ENCODE measurements at places on chromosomes 11 and 22. TPM values are rescaled to one million over a fixed set of nuclear protein-coding genes. Genes with fewer than 3 reads are reported as not detected.

GRCh38 chr11:133249065-133249464, 283.2 kb downstream of the OPCML start:
- no peaks in the 10 kb centered on the region for H3K27me3 ChIP-seq
- no peak overlapping the region for H3K4me3 ChIP-seq
- H3K27ac ChIP-seq, result no peak overlapping the region
- no peaks in the 10 kb centered on the region for H3K36me3 ChIP-seq
- DNase-seq, result no peak

GRCh38 chr11:58726737-58727414, 4.9 kb downstream of the GLYAT start:
- no peaks in the 10 kb centered on the region for H3K27me3 ChIP-seq
- no peaks in the 10 kb centered on the region for H3K36me3 ChIP-seq
- H3K4me3 ChIP-seq, result no peak overlapping the region
- H3K27ac ChIP-seq, result no peak overlapping the region
- DNase-seq, result no peak

GRCh38 chr11:57408771-57409170, 18.1 kb downstream of the SLC43A3 start:
- peaks cover 21% of the 10 kb centered on the region for H3K4me1 ChIP-seq
- peaks cover 81% of the 10 kb centered on the region for H3K36me3 ChIP-seq
- H3K4me3 ChIP-seq, result no peak overlapping the region
- H3K27ac ChIP-seq, result no peak overlapping the region
- H3K27me3 ChIP-seq, result no peaks in the 10 kb centered on the region

LAMTOR1 gene
- total RNA-seq, result 82.4 TPM

PRSS23 gene
- total RNA-seq, result 13.8 TPM

DNA sequence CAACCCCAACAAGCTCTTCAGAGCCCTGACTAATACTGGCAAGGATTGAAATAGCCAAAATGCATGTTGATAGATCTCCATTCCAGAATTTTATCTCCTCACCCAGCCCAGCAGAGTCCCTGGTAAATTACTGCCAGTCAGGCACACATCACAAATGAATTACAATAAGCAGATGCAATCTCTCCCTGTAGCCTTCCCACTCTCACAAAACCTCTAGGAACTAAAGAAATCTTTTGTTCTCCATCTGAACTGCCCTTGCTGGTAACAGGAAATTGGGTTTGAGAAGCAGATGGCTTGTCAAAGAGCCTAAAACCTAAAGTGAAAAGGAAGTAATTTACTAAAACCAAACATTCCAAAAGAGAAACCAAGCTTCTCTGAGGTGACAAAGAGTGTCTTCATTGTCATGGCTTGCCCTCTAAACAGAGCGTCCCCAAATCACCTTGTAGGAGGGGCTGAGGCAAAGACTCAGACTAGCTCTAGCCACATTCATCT, 59.5 kb downstream of the FAM168A start:
- no peak for DNase-seq
- no peaks in the 10 kb centered on the region for H3K36me3 ChIP-seq
- no peak overlapping the region for H3K27ac ChIP-seq
- peaks cover 12% of the 10 kb centered on the region for H3K4me1 ChIP-seq
- no peaks in the 10 kb centered on the region for H3K27me3 ChIP-seq

DNA sequence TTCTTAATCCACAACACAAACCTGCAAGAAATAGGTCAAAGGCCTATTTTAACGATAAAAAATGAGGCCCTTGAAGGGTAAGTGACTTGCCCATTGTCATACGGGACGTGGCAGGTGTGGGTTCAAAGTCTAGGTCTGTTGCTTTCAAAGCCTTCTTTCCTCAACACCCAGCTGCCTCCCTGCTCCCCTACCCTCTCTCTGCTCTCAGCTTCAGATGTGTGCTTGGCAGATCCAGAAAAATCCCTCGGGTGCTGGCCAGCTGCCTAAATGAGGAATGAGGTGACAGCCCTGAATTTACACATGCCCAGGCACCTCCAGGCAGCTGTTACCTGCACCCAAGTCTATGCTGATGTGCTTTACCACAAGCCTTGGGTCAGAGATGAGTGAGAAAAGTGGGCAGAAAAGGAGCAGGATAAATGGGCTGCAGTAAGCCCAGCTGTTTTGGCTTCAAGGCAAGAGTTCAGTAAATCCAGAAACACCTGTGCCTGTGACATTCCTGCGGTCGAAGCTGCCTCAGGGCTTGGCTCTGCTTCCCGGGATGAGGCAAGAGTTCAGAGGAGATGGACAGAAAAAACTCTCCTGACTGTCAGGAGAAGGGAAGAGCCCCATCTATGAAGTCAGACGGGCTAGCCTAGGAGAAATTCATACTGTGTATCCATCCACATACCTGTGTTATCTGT, 49.9 kb upstream of the LDLRAD3 start:
- no peaks in the 10 kb centered on the region for H3K27me3 ChIP-seq
- H3K4me3 ChIP-seq, result peak overlapping the region; percentile 31
- H3K36me3 ChIP-seq, result no peaks in the 10 kb centered on the region

DNA sequence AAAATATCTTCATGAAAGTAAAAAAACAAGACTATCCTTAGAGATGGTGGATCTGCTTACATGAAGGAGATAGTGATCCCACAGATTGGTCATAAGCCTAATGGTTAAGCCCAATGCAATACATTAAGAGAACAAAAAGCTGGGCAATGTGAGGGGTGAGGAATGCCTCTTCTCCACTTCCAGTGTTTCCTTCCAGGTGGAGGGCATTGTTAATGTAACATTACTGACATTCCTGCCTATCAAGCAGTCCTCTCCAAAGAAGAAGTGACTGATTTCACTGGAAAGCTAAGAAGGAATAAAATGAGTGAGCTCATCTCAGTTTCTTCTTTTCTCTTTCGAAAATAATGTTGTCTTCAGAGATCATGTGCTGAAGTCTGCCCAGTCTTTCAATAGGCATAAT, 207.8 kb downstream of the RAB38 start:
- no peak overlapping the region for H3K4me3 ChIP-seq
- H3K27ac ChIP-seq, result no peak overlapping the region
- H3K27me3 ChIP-seq, result no peaks in the 10 kb centered on the region
- no peak for DNase-seq
- no peaks in the 10 kb centered on the region for H3K36me3 ChIP-seq

DNA sequence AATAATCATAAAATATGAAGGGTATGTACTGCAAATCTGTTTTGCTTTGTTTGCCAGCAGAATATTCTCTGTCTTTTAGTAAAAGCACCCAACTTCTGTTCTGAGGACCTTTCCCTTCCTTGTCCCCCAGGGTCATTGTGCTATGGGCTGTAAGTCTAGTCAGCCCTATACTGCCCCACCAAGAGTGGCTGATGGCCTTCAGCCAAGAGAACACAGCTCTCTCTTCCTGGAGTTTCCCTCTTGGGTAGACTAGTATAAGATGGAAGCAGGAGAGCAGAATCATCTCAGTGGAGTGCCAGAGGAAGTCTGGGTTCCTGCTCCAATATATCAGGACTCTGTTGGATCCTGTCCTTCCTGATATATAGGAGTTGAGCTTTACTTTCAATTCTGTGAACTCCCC, 29.0 kb downstream of the MMP13 start:
- no peak for DNase-seq
- H3K27me3 ChIP-seq, result no peaks in the 10 kb centered on the region
- peaks cover 7% of the 10 kb centered on the region for H3K4me1 ChIP-seq
- H3K4me3 ChIP-seq, result no peak overlapping the region
- no peak overlapping the region for H3K27ac ChIP-seq
- H3K36me3 ChIP-seq, result no peaks in the 10 kb centered on the region

GRCh38 chr22:30310881-30311771, 15.6 kb downstream of the TBC1D10A start:
- no peaks in the 10 kb centered on the region for H3K27me3 ChIP-seq
- peak; percentile 89 for DNase-seq
- H3K27ac ChIP-seq, result peak overlapping the region; percentile 63
- no peaks in the 10 kb centered on the region for H3K36me3 ChIP-seq
- H3K4me3 ChIP-seq, result peak overlapping the region; percentile 4

DNA sequence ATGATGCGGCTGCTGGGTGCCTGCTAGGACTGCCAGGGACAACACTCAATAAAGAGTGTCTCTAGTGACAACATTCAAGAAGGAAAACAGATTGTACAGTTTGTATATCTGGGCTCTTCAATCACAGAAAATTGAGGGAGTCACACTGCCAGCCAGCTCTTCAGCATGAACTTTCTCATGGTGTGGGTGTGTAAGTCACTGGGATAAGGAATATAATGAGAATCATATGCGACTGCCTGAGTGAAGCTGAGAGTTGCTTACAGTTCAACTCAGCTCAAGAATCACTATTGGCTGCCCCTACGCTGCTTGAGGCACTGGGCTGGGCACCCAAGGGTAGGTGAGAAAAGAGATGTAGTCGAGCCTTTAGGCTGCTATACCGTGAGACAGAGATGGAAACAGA, 328.1 kb upstream of the PITPNB start:
- H3K27me3 ChIP-seq, result peaks cover 69% of the 10 kb centered on the region
- DNase-seq, result no peak
- no peak overlapping the region for H3K27ac ChIP-seq
- peaks cover 6% of the 10 kb centered on the region for H3K36me3 ChIP-seq
- no peak overlapping the region for H3K4me3 ChIP-seq
- H3K4me1 ChIP-seq, result peaks cover 6% of the 10 kb centered on the region

- H3K27me3 ChIP-seq, result no peaks in the 10 kb centered on the region
- DNase-seq, result no peak
- H3K27ac ChIP-seq, result no peak overlapping the region
- peaks cover 4% of the 10 kb centered on the region for H3K4me1 ChIP-seq
- H3K36me3 ChIP-seq, result no peaks in the 10 kb centered on the region
- no peak overlapping the region for H3K4me3 ChIP-seq
These were observed 91.6 kb downstream of the FAR1 start for GRCh38 chr11:13760115-13760514.

DNA sequence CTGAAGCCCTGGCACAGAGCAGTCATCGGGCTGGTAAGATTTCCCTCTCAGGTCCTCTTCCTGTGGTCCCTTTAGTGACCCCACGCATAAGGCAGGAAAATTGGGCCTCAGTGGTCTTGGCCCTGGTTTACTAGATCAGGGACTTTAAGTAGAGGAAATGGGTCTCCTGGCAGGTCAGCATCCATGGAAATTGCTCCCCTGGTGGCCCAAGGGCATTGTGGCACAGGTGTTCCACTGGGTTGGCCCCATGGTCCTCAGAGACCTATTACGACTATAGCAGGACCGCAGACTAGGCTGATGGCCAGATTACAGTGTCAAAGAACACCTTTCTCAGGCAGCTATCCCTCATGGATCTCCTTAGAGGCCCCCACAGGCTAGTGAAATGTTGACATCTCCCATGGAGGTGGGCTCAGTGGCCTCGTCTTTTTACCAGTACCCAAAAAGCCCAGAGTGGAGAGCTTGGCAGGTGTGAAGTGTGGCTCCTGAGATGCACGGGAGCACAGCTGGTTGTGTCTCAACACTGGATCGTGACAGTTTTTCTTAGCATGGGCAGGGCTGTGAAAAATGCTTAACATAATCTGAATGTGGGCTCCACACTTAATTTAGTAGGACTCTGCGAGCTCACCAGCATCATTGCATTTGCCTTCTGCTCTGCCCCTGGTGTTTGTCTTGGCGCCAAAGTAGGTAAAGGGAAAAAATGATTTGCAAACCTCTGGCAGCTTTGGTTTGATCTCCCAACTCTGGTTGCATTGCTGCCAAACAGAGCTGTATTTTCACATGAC, 74.2 kb downstream of the ZBTB16 start:
- peaks cover 98% of the 10 kb centered on the region for H3K36me3 ChIP-seq
- DNase-seq, result peak; percentile 69
- H3K4me3 ChIP-seq, result no peak overlapping the region
- peaks cover 80% of the 10 kb centered on the region for H3K4me1 ChIP-seq

DNA sequence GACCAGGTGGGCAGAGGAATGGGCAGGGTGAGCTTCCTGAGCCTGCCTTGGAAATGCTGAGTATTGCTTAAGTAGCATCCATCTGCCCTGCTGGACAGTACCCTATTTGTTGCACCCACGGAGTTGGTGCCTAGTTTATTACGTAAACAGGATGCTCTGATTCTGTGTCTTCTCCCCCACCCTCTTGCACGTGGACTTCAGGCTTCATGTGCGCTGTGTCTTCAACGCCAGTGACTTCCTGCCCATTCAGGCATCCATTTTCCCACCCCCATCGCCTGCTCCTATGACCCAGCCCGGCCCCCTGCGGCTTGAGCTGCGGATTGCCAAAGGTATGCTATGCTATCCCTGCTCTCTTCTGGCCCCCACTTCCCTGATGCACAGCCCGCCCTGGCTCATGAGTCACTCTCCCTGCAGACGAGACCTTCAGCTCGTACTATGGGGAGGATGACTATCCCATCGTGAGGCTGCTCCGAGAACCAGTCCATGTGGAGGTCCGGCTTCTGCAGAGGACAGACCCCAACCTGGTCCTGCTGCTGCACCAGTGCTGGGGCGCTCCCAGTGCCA, 5.7 kb downstream of the ZP1 start:
- H3K27ac ChIP-seq, result no peak overlapping the region
- H3K4me1 ChIP-seq, result no peaks in the 10 kb centered on the region
- H3K27me3 ChIP-seq, result no peaks in the 10 kb centered on the region
- no peak overlapping the region for H3K4me3 ChIP-seq

- peak; percentile 84 for DNase-seq
- H3K27ac ChIP-seq, result no peak overlapping the region
- peak overlapping the region; percentile 35 for H3K4me3 ChIP-seq
- H3K4me1 ChIP-seq, result peaks cover 19% of the 10 kb centered on the region
- H3K27me3 ChIP-seq, result no peaks in the 10 kb centered on the region
These were observed 133.0 kb downstream of the PLEKHA7 start for GRCh38 chr11:16881074-16881709.

DNA sequence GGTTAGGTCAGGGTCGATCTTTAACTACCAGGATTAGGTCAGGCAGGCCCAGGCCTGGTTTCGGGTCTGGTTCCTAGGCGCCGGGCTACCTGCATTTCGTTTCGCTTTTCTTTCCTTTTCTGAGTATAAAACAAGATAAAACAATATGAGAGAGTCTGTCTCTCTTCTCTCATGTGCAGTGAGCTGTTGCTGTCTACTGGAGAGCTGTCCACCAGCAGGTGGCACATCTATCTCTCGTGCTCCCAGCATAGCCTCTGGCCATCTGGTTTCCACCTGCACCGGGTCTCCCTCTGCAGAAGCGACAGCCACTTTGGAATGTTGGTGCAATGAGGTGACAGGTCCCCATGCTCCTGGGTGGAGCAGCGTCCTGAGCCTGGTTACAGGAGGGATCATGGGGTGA, 27.6 kb downstream of the RIBC2 start:
- peak; percentile 68 for DNase-seq
- H3K4me3 ChIP-seq, result no peak overlapping the region
- peaks cover 19% of the 10 kb centered on the region for H3K4me1 ChIP-seq
- H3K27ac ChIP-seq, result no peak overlapping the region
- H3K27me3 ChIP-seq, result no peaks in the 10 kb centered on the region

OR52J3 gene
- total RNA-seq, result not detected
